Left renal pelvis (tissue), 4 donors: ENCODE measurements at places on chromosomes 3 and 15.

GRCh38 chr3:37858742-37859141 lies 2.9 kb upstream of the CTDSPL start:
- DNase-seq = no peak

DNA sequence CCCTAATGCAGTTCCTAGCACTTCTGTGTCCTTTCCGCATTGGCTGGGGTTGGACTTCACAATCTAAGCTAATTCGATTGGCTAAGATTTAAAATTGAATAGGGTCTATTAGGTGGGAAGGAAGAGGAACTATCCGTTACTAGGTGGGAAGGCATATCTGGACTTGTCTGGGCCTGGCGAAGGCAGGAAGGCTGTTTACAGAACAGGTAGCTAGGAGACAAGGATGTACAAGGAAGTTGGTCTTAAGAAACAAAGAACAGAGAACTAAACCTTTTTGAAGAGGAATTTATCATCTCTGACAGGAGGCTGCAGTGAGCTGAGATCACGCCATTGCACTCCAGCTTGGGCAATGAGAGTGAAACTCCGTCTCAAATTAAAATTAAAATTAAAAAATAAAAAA lies 17.3 kb upstream of the ATG7 start:
- no peak for DNase-seq

DNA sequence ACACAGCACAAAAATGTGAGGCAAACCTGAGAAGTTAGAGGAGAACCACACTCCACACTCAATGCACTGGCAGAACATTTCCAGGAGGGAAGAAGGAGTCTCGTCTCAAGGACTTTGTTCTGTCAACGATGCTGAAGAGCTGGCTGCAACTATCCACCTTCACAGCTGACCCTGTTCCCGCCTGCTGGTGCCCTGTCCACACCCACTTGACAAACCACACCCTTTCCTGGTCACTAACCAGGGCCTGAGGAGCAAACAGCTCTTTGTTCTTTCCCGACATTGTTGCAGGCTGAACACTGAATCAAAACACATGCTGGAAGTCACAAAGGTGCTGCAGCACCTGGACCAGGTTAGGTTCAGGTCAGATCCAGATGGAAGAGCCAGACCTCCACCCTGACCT lies 92.6 kb upstream of the ARRDC4 start:
- no peak for DNase-seq

- no peak for DNase-seq
Measured at GRCh38 chr3:140469491-140469890, 208.4 kb upstream of the TRIM42 start.

DNA sequence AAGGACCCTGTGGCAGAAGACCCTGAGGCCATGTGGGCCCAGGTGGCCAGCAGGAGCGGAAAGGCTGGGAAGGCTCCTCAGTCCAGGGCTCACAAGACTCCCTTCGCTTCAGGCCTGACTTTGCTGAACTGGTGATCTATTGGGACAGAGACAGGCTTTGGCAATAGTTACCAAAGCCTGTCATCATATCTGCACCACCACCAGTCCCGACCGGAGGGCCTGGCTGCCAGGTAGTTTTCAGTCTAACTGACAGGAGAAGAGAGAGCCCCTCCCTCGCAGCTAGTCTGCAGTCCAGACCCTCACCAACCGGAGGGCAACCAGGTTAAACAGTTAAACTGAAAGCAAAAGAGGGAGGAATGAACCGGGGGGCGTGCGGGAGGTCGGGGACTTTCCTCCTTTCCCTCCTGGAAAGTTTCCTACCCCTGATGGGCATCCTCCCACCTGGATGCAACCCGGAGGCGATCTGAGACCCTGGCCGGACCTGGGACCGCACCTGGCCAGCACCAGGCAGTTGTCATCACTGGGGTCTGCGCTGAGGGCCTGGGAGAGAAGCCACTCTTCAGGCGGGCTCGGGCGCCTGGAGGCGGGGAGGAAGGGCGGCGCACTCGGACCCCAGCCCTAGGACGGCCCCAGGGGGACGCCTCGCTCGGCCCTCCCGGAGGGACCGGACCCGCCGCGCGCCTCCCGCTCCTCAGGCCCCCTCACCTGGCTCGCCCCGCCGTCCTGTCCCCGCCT lies 435 bp downstream of the RAB27A start:
- peak; percentile 18 for DNase-seq

GRCh38 chr15:59360896-59361295 lies 11.8 kb downstream of the MYO1E start:
- no peak for DNase-seq

DNA sequence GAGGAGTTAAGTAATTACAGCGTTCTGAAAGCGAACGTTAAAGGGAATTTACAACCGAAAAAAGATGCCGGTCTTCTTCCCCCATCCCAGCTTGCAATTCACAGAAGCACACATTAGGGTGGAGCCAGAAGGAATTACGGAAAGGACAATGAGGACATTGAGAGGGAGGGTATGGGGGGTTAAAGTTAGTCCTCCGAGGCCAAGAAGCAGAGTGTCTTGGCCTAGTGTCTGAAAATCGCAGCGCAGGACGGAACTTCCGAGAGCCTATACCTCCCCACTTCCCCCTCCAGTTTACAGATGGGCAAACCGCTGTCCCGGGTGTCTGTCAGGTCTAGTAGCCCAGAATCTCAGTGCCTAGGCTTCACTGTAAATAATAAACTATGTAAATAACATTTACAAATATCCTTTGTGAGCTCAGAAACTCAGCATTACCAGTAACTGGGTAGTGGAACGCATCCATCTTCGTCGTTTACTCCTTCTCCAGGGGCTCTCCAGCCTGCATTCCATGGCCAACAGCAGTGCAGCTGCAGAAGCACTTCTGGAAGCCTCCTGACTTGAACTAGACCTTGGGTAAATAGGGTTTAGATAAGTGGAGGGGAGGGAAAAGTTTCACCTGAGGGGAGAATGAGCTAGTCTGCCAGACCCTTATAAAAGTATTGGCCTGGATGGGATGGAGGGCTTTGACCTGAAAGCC lies 922 bp downstream of the ADPRH start:
- peak; percentile 20 for DNase-seq

DNA sequence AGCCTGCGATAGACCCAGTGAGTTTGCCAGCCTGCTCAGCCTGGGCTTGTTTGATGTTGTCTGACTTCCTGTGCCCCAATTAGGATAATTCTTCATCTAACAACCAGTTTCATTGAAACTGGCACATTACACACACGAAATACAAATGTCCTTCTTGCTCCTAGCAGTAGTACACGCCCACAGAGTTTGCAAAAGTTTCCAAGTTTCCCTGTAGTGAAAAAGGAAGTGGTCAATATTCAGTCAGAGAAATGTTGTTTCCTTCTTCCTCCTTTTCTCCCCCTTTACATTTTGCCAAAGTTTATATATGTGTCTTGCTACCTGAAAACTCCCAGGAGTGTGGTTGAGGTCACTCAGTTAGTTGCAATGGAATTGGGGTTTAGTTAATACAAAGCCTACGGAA lies 58.4 kb upstream of the LRTM1 start:
- DNase-seq = no peak

- DNase-seq = no peak
Measured at GRCh38 chr3:152472672-152472954, 203.9 kb downstream of the MBNL1 start.

DNA sequence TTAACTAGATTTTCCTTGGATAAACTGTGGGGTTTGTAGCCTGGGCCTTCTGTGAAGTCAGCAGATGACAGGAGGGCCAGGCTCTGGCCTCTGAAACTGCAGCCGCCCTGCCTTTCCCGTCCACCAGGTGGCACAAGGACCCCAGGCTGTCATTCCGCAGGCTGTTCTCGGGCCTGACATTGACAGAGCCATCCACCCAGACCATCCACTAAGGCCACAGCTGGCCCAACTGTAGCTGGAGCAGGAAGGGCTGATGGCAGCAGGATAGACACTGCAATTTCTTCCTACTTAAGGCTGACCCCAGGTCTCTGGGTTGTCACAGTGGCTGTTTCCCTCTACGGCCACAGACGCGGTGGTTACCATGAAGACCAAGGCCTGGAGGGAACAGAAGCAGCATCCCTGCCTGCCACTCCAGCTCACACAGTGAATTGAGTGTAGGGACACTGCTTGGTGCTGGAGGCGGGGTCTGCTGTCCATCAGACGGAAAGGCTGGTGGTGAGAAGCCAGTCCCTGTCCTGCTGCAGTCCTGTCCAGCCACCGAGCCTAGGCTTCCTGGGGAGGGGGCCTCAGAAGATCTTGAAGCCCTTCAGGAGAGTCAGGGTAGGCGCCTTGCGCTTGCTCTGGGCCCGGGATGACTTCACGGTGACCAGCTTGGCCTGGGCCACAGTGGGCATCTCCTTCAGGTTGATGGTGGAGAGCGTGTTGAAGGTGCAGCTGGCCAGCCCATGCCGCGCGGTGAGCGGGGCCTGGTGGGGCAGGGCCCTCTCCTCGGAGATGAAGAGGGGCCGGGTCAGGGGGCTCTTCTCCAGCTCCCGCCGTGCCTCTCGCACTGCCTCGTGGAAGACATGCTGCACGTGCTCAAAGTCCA lies 9.4 kb downstream of the SLC51B start:
- no peak for DNase-seq

DNA sequence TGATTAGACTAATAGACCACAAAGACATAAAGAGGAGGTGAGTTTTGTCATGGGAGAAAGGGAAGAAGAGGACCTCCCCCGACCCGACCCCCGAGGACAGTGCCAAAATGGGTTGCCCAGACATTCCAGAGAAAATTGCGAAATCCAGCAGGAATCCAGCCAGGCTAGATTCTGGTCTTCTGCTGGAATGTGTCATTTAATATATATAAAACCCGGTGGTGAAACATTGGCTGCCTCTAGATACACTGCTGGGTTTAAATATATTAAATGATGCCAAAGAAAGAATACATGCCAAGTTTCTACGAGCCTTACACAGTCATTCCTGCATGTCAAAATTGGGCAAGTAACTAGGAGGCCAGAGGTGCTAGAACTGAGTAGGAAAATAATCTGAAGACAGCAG lies 45.3 kb upstream of the SPESP1 start:
- DNase-seq = no peak

GRCh38 chr3:134665243-134665642 lies 14.4 kb upstream of the KY start:
- no peak for DNase-seq

- no peak for DNase-seq
Measured at GRCh38 chr3:71724584-71725270, 475 bp downstream of the EIF4E3 start.

DNA sequence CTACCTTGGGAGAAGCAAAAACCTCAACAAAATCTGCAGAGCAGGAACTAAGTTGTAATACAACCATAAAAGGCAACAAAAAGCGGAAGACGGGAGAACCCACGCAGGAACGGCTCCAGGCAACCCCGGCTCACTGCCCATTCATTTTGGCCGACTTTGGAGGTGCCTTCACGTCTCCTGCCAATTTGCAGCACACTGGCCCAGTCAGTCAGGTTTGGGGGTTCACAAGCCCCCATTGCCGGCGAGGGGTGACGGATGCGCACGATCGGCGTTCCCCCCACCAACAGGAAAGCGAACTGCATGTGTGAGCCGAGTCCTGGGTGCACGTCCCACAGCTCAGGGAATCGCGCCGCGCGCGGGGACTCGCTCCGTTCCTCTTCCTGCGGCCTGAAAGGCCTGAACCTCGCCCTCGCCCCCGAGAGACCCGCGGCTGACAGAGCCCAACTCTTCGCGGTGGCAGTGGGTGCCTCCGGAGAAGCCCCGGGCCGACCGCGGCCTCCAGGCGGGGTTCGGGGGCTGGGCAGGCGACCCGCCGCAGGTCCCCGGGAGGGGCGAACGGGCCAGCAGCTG lies 463 bp downstream of the TERC start:
- no peak for DNase-seq

GRCh38 chr3:138686771-138687221 lies 78.2 kb downstream of the FAIM start:
- no peak for DNase-seq
